SK-N-SH treated with all-trans-retinoic acid at 6 μM for 48 hours (cell line): ENCODE measurements at places on chromosomes 12 and 14.
A peak's percentile ranks its signal among the peaks of the same experiment; 100 is the strongest.

DNA sequence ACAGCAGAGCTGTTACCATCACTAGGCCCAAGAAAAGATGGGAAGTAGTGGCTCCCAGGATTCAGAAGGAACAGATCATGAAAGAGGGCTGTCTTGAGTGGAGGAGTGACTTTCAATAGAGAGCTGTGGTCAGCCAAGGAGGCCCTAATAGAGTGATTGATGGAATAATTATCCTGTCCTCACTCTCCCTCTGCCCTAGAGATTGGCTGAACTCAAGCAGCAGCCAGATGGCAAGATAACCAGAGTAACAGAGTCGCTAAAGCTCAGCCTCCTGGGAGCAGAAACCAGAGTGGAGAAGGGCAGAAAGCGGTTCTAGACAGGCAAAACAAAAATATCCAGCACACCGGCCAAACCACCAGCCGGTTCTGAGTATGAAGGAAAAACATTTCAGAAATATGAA lies 23.1 kb downstream of the GMFB start:
- no peak; the same call in 2 of the 3 replicates for ATAC-seq

- no peak for ATAC-seq
Observed at GRCh38 chr14:41397926-41398325, 208.8 kb upstream of the LRFN5 start.

GRCh38 chr12:109074866-109075265 lies 18.4 kb downstream of the ALKBH2 start:
- ATAC-seq, result no peak

- ATAC-seq, result no peak
Observed at GRCh38 chr14:72060460-72060859, 128.2 kb downstream of the RGS6 start.

GRCh38 chr12:7872566-7873319 lies at the start of gene SLC2A14:
TSS of gene SLC2A14 (minus strand) at chr12:7872915. CDS start at chr12:7869880, 3,035 bp downstream.
- ATAC-seq, result no peak

GRCh38 chr14:68986926-68987652 lies 8.0 kb upstream of the ACTN1 start:
- no peak for ATAC-seq

DNA sequence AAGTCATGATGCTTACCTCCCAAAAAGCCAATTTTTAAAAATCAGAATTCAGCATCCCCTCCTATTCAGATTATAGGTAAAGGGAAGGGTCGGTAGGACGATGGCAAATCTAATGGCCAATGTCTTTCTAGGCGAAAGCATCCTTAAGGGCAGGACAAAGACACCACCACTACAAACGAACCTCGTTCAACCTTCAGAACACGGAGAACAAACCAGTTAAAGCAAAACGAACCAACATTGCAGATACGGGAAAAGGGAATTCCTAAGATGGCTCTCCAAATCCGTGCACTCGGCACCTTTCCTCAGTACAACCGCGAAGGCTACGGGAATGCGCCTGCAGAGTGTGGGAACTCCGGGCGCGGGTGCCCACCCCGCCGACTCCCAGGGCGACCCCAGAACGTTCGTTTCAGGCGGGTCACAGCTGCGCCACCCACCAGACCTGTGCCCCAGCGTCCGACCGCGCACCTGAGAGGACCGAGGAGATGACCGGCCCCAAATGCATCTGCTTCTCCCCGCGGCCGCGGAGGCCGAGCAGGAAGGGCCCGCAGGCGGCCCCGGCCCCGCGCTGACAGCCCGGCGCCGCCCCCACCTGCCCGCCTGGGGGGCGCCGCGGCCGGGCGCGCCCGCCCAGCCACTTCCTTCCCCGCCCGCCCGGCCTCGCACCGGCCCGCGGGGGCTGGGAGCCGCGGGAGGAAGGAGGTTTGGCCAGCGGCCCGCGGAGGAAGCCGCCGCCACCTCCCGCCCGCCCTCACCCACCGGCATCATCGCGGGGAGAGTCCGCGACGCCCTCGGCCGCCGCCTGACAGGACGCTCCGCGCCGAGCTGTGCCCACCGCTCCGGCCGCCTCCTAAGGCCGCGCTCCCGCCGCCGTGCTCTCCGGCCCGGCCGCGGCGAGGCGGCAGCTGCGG lies 578 bp downstream of the PPP1R13B start:
- peak; percentile 44 for ATAC-seq

GRCh38 chr12:52655251-52655650 lies 3.2 kb upstream of the KRT2 start:
- ATAC-seq, result no peak

GRCh38 chr12:12440784-12441428 lies 84.0 kb downstream of the BORCS5 start:
- ATAC-seq, result no peak

GRCh38 chr14:57345106-57345505 lies 45.3 kb upstream of the NAA30 start:
- ATAC-seq, result no peak

GRCh38 chr12:104952816-104953215 lies 5.3 kb downstream of the SLC41A2 start:
- no peak for ATAC-seq

DNA sequence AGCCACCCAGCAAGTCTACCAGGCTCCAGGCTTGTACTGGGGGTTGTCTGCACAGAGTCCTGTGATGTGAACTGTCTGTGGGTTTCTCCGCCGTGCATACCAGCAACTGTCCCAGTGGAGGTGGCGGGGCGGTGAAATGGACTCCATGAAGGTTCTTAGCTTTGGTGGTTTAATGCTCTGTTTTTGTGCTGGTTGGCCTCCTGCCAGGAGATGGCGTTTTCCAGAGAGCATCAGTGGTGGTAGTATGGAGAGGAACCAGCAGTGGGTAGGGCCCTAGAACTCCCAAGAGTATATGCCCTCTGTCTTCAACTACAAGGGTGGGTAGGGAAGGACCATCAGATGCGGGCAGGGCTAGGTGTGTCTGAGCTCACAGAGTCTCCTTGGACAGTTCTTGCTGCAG lies 303.8 kb downstream of the TMEM121 start:
- ATAC-seq, result no peak

DNA sequence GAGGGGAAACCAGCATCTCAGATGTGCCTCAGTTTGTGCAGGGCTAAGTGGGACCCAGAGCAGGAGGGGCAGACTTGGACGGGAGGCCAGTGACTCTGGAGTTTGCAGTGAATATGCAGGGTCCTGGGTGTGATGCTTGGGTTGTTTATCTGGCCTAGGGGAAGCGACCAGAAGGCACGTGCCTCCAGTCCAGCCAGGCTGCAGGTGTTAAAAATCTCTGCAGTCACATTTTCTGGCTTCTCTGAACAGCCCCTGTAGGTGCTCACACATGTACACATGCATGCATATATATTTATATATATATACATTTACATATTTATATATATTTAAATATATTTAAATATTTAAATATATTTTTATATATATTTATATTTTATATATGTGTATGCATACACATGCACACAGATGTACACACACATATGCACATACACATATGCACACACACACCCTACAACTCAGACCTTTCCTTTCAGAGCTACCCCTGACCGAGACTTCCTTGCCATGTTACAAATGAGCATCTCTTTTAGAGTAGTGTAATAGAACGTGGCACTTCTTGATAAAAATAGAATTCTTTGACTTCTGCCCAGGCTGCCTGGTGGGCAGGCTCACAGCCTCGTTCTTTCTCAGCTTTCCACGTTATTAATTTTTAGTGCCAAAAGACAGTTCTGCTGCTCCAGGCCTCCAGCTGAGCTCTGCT lies 26.8 kb upstream of the TCL1B start:
- no peak for ATAC-seq

- no peak for ATAC-seq
Observed at GRCh38 chr12:58671196-58671595, 249.1 kb downstream of the LRIG3 start.

DNA sequence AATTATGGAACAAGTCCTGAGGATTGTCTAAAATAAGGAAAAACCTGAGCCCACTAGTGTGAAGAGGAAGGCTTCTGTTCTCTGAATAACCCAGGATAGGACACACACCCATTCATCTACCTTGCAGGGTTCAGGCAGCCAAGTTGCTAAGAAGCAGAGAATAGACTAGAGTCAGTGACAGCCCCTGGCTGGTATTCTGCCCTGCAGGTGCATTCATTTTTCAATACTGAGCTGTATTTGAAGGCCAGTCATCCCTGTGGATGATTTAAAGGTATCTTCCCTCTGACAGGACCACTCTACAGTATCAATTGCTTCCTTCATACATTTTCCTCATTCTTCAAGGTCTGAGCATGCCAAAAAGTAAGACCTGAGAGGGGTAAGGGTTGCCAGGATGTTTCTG lies 22.9 kb downstream of the WNT5B start:
- no peak for ATAC-seq

DNA sequence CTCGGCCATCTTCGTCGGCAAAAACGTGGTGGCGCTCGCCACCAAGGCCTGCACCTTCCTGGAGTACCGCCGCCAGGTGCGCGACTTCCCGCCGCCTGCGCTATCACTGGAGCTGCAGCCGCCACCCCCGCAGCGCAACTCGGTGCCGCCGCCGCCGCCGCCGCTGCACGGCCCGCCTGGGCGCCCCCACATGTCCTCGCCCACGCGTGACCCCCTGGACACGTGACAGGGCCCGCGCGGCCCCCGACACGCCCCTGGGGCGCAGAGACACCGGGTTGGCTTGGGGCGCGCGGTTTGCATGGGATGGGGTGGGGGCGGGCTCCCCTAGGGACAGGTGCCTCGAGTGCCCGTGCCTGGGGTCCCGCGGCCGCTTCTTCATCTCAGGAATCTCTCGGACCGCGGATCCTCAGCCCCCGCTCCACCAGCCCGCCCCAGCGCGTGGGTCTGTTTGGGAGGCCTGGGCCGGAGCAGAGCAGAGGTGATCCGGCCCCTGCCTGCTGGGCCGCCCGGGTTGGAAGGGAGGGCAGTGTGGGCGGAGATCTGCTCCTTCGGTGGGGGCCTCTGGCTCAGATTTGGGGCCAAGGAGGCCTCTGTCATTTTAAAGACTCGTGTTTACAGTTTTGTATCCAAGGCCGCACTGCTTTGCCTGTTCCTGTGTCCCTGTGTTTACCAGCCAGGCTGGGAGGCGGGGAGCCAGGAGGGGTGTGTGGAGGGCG lies 3.3 kb downstream of the TMEM121 start:
- ATAC-seq, result no peak

DNA sequence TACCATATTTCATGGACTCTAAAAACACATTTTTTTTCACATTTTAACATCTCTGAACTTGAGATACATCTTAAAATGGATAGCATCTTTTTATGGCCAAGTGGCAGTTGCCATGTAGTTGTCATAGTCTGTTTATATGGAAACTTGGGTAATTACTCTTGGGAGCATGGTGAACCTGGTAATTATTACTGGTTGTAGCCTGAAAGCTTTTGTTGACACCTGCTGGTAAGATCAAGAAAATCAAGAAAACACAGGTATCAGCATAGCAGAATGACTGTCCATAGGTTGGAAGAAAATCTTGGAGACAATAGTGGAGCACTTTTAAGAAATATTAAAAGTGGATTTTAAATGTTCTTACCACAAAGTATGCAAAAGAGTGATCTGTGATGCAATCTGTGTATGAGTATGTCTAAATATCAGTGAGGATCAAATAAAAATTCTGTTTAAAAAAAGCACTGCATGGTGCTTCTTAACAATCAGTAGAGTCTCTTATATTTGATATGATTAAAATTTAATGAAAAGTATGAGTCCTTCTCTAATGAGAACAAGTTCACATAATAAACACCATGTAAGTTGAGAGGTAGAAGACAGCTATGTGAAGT lies 44.2 kb downstream of the TTC8 start:
- peak; percentile 70 for ATAC-seq

- ATAC-seq, result no peak
Observed at GRCh38 chr12:10131111-10131690, 1.2 kb upstream of the CLEC7A start.

GRCh38 chr12:92987846-92988621 lies 58.9 kb upstream of the EEA1 start:
- peak; percentile 50 for ATAC-seq

- ATAC-seq, result no peak
Observed at GRCh38 chr14:92314182-92314581, 8.8 kb upstream of the SLC24A4 start.

DNA sequence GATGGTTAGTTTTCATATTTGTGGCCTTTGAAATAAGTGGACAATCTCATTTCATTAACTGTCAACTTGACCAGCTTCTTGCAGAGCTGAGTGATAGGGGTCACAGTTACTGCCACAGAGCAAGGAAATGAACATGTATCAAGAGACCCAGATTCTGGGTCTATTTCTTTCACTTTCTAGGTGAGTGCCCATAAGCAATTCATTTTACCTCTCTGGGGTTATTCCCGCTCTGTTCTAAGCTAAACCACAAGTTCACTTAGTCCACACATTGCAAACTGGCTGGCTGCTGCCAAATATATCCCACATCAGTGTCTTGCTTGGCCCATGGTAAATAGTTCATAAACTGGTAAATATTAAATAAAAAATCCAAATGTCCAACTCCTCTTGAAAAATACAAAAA lies 29.9 kb downstream of the GPHB5 start:
- no peak for ATAC-seq

- peak; percentile 76 for ATAC-seq
Observed at GRCh38 chr12:8678661-8679111, 16.1 kb upstream of the MFAP5 start.
